ENCODE measurements at places on chromosomes 5 and 9.

- peak; percentile 45 for DNase-seq
These were observed 203.7 kb upstream of the RORB start for GRCh38 chr9:74293479-74293878.

DNA sequence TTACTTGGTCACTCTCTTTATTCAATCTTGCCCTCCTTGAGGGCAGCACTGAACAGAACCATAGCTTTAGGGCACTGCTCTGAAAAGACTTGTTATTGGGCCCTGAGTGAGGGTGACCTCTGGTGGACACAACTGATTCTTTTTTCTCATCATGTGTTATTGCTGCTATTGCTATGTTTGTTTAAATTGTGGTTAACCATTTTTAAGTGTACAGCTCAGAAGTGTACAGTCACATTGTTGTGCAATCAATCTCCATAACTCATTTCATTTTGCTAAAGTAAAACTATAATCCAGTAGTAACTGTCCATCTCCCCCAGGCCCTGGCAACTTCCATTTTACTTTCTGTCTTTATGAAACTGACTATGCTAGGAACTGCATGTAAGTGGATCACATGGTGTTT, 351.1 kb upstream of the RIOK2 start:
- peak; percentile 54 for DNase-seq

DNA sequence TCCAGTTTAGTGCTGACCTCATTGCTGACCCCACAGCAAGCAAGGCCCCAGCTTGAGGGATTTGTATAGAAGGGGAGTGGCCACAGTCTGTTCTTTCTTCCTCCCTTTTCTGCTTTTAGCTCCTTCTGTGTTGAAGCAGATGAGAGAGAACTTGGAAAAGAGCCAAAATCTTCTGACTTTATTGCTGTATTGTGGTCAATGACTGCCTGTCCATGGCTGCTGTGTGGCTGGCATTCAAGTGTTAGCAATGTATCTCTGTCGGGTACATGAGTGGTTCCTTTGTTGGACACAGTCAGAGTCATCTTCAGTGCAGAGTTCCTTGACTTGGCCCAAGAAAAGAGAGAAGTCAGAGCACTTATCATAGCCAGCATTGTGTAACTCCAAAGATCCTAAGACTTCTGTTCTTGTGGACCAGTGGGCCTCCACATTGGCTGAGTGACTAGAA, 154.1 kb downstream of the LRRC70 start:
- DNase-seq, result no peak

- no peak for DNase-seq
These were observed 49.6 kb downstream of the GNA14 start for GRCh38 chr9:77598524-77598923.

DNA sequence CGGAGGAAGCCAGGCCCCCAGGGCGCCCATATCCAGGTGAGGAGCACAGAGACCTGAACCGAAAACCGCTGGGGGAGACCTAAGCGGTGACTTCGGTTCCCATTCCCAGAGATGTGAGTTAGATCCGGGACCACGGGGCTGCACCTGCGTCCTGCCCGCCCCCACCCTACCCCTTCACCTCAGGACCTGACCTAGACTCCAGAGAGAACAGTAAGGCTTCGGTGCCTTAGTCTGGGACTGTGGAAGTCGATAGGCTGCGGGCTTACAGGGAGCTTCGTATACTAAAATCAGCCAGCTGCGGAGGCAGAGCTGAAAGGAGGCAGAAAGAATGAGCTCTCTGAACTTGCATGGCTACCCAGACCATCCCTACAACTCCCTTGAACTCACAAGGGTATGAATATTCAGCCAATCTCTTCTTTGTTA, 518 bp upstream of the FAM13B start:
- no peak for DNase-seq

DNA sequence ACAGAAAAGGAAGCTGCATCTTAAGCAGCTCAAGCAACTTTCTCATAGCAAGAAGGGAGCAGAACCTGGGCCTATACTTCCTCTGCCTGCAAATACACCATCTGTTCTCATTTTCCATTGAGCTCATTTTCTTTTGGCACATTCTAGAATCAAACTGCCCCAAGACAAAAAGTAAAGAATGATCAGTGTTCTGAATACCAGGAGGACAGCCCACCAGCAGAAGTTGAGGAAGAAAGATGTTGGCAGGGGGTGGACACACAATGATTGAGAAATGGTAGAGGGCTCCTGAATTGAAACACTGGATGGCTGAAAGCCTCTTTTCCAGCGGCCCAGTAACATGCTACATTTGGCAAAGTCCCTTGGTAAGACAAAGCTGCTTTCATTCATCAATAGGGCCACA, 171.8 kb downstream of the MED10 start:
- no peak for DNase-seq

GRCh38 chr5:133123297-133123696, 71.5 kb downstream of the HSPA4 start:
- no peak for DNase-seq

GRCh38 chr5:87588316-87588715, 175.6 kb upstream of the CCNH start:
- no peak for DNase-seq

GRCh38 chr9:99076483-99077171, 28.3 kb upstream of the TGFBR1 start:
- no peak for DNase-seq

GRCh38 chr5:74638970-74639806, 1.3 kb downstream of the ENC1 start:
- DNase-seq, result no peak

DNA sequence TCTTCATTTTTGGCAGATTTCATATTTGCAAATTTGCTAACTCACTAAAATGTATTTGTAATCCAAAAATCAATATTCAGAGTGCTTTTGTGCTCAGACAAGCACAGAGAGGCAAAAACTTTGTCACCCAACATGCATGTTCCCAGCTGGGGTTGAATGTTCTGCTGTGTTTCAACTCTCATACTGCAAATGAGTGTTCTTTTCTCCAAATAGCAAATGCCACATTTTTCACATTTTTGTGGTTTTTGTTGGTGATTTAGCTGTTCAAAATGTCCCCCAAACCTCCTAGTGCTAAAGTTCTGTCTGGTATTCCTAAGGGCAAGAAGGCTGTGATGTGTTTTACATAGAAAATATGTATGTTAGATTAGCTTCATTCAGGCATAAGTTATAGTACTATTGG, 87.3 kb upstream of the PCSK5 start:
- no peak for DNase-seq

- DNase-seq, result peak; percentile 43
These were observed 57.6 kb downstream of the ANKRD55 start for GRCh38 chr5:56175488-56175887.

DNA sequence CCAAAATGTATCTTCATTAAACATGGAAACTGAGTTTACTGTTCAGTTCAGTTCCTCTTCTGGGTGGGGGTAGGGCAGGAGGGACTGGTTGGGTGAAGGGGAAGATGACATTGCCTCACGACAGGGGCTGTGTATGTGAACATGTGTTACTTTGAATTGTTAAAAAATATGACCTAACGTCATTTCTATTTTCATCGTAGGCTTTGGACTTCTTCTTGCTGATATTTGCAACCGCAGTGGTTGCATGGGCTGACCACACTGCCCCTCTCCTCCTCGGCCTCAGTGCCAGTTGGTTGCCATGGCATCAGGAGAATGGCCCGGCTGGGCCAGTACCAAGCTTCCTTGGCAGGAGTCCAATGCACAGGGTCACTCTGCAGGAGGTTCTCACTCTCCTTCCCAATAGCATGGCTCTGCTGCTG, 41.5 kb downstream of the HACD4 start:
- DNase-seq, result no peak

Data from iPS-NIHi11 (cell line).